ENCODE measurements at places on chromosomes 2 and 18.

- DNase-seq: no peak
Measured at GRCh38 chr2:233686928-233687327, 5.2 kb downstream of the UGT1A7 start.

- no peak for DNase-seq
Measured at GRCh38 chr2:67663776-67664175, 266.6 kb downstream of the ETAA1 start.

DNA sequence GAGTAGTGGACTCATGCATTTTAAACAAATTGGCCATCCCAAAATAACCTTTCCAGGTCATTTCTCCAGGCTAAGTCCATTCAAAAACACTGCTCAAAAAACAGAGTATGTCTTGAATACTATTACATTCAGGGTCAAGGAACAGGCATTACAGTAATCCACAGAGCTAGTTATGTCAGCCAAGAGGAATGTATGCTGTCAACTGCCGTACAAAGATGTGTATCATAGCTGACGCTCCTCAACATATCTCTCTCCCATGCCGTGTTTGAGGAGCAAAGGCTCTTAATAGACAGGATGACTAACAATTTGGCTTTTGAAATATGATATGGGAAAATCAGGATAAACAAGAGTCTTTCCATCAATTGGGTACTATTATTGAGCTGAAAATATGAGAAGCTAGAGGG is 68.8 kb upstream of the KCTD1 start:
- no peak for DNase-seq

- DNase-seq: no peak
Measured at GRCh38 chr2:8418721-8419120, 263.1 kb upstream of the ID2 start.

DNA sequence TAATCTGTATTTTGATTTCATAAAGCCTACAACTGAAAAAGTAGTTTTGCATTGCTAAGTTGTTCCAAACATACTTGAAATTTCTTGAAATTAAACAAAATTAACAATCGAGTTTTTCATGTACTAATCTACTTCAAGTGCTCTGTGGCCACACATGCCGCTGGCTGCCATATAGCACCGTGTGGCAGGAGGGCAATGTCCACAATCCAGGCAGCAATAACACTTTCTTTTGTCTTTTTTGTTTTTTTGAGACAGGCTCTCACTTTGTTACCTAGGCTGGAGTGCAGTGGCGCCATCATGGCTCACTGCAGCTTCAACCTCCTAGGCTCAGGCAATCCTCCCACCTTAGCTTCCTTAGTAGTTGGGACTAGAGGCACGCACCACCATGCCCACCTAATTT is 36.1 kb downstream of the SAP130 start:
- no peak for DNase-seq

GRCh38 chr2:77034445-77034844 is 487.7 kb downstream of the LRRTM4 start:
- DNase-seq: no peak

DNA sequence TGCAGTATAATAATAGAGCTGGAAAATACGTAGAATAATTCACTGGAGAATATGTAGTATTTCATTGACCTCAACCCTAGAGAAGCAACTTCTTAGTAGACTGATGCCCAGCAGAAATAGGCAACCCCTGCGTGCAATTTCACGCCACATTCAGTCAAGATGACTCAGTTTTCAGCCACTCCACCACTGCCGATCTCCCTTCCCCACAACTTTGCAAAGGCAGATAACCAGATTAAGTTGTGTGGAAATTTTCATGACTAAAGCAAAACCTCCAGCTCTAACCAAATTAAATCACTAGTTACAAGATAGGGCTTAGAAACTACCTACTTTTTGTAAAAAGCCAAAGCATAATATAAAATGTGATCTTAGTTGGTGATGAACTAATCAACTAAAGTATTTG is 63.3 kb upstream of the STK17B start:
- no peak for DNase-seq

DNA sequence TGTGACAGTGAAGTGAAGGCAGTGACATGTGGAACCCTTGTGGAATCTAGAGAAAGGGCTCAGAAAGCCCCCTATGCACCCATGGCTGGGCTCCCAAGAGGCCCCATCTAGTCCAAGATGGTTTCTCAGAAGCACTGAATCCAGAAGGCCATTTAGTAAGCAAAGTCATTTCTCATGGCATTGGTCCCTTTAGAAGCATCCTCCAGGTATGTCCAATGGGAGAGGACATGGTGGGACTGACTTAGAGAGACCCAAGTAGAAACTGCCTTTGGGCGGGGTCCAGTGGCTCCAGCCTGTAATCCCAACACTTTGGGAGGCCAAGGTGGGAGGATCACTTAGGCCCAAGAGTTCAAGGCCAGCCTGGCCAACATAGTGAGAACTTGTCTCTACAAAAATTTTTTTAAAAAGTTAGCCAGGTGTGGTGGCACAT is 72.5 kb upstream of the RMDN2 start:
- DNase-seq: no peak

GRCh38 chr2:216951171-216951570 is 91.3 kb upstream of the TNP1 start:
- DNase-seq: no peak

GRCh38 chr18:32446780-32447179 is 23.9 kb downstream of the GAREM1 start:
- no peak for DNase-seq

DNA sequence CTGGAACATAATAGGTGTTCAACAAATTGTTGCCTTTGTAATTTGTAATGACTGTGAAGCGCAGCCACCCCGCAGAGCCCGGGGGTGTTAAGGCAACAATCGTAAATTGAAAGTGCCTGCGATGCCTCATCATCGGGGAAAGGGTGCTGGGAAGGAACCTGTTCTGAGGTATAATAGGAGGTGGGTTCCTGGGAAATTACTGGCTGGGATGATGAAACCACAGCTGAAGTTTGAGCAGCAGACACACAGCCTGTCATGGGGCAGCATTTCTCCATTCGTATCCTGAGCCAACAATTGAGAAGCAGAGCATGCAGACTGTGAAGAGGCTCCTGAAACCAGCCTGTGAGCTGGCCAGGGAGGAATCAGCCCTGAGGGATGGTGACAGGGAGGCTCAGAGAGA is 404.0 kb upstream of the MYT1L start:
- no peak for DNase-seq

- no peak for DNase-seq
Measured at GRCh38 chr2:56109994-56110393, 73.8 kb upstream of the CCDC85A start.

DNA sequence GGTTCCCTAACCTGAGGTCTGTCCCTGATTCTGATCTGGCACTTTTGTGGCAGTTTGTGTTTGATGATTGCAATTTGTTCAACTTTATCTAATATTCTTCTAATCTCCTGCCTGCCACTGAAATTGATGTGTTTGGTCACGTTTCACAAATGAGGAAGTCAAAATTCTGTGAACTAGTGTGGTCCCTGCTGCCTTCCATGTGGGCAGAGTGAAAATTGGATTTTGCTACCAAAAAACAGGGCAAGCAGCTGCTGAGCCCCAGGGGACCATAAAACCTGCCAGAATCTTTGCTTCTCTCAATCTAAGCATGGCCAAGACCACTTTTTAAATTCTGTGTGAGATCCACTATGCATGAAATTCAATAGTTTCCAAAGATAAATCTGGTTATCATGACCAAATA is 195.5 kb upstream of the CYRIA start:
- no peak for DNase-seq

All from activated CD4-positive, CD25-positive, alpha-beta regulatory T cell (primary cell).